Stimulated activated CD8-positive, alpha-beta memory T cell treated with anti-CD3 and anti-CD28 coated beads, Interleukin-2, amount 100 ng/mL, for 48 hours (primary cell): ENCODE measurements at places on chromosomes 2 and 18.
A peak's percentile ranks its signal among the peaks of the same experiment; 100 is the strongest.

GRCh38 chr18:37654731-37655369 is 89.3 kb upstream of the CELF4 start:
- no peak for DNase-seq

DNA sequence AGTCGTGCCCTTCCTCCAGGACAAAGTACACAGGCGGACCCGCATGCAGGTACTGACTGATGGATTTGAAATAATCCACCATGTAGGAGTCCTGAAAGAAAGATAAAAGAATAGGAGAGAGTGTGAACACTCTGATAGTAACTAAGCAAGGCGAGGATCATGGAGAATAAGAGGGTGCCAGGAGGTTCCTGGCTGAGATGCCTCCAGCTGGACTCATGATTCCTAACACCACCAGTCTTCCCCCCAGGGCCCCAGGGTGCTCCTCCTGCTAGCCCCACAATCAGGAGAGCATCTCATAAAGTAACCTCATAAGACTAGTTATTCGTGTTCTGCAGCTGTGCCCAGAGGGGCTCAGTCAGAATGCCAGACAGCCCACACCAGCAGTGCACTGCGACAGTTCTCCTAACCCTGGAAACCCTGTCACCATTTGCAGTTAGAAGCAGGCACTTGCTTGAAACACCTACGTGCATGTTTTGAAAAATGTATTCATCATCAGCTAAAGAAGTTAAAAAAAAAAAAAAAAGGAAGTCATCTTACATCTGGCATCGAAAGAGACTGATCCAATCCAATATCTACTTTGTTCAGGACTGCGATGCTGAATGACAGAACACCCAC is 36.7 kb downstream of the RMC1 start:
- no peak for DNase-seq

- DNase-seq: no peak
Observed at GRCh38 chr18:72871091-72871490, 3.3 kb upstream of the NETO1 start.

- no peak for DNase-seq
Observed at GRCh38 chr2:72674982-72675915, 150.6 kb downstream of the EXOC6B start.

DNA sequence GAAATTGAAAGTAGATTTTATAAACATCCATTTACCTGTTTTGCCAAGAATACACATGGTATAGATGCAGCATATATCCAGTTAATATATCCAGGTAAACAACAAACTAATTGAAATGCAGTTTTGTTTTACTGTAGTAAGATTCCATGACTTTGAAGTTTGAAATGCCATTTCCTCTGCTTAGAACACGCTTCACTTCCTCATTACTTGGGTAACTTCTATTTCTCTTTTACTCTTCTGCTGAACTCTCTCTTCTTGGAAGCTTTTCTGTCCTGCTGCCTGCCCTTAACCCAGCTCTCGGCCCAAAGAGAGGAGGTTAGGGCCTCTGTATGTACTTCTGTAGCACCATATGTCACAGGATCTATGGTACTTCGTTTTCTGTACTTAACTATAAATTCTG is 14.1 kb upstream of the IL1RL2 start:
- no peak for DNase-seq

DNA sequence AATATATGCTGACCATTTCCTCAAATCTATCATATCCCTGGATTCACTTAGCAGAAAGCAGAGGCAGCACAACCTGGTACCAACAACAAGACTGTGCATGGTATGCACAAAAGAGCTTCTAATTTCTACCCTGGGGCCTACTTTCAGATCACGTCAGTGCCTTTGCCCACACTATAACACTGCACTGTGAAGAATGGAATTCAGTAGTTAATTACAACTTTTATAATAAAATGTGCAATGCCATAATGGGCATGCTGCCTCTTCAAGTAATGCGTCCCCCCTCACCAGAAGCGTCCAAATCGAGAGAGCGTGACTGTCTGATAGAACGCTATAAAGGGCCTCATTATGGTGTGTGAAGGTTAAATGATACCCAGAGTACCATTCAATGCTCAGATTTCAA is 328.1 kb upstream of the PKDCC start:
- no peak for DNase-seq

- DNase-seq: no peak
Observed at GRCh38 chr2:120395221-120396012, 49.5 kb downstream of the INHBB start.

DNA sequence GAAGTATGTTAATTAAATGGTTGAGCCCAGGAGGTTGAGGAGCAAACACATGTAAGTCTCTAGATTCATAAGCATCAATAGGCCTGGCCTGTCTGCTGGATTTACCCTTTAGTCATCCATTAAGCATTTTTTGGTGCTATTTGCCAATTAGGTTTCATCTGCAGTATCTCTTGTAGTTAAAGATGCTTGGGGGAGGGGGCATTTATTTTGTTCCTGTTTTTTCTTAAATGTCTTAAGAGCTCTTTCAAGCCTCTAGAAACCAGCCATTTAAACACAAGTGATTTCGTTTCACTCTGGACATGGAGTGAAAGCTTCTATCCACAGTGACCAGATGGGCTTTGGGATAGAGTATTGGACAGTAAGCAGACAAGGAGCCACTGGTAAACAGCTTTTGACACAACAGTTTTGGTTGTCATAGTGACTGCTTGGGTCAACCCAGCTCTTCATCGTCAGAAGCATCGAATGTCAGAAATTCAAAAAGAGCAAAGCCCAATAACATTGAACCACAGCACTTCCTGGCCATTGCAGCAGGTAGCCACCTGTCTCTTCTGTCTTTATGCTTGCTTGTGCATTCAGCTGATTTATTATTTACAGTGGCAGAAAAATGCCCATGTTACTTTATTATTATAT is 4.9 kb downstream of the QPCT start:
- no peak for DNase-seq

- DNase-seq: no peak
Observed at GRCh38 chr18:54968807-54969206, 9.5 kb upstream of the CCDC68 start.

- no peak for DNase-seq
Observed at GRCh38 chr2:177315364-177315763, 50.8 kb upstream of the NFE2L2 start.

GRCh38 chr18:3874125-3874524 is 424.2 kb downstream of the TGIF1 start:
- DNase-seq: no peak

DNA sequence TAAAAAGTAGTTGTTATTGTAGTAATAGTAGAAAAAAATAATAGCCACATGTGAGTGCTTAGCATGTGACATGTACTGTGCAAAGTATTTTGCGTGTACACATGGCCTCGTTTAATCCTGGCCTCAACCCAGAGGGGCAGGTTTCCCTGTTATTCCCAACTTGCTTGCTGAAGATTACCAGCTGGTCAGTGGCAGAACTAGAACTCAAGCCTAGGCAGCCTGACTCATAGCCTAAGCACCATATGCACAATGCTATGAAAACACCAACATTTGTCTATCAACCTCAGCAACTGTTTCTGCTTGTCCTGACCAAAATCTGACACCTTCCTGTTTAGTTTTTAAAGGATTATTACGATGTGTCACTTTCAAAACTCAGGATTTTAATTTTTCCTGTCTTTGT is 234.9 kb upstream of the SMAD7 start:
- DNase-seq: no peak

- no peak for DNase-seq
Observed at GRCh38 chr2:176642074-176642473, 372.8 kb downstream of the MTX2 start.

DNA sequence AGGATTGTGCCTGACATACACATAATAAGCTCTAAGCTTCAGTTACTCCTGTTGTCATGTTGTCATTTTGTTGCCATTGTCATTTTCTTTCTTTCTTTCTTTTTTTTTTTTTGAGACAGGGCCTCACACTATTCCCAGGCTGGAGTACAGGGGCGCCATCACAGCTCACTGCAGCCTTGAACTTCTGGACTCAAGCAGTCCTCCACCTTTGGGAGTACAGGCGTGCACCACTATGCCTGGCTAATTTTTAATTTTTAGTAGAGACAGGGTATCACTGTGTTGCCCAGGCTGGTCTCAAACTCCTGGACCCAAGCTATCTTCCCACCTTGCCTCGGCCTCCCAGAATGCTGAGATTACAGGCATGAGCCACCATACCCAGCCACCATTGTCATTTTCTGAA is 30.9 kb upstream of the SCLY start:
- DNase-seq: no peak

GRCh38 chr2:72182547-72182946 is 34.9 kb upstream of the CYP26B1 start:
- no peak for DNase-seq

- no peak for DNase-seq
Observed at GRCh38 chr18:45670281-45670962, 53.6 kb upstream of the SLC14A1 start.

- no peak for DNase-seq
Observed at GRCh38 chr2:118979152-118979861, 37.3 kb downstream of the MARCO start.

DNA sequence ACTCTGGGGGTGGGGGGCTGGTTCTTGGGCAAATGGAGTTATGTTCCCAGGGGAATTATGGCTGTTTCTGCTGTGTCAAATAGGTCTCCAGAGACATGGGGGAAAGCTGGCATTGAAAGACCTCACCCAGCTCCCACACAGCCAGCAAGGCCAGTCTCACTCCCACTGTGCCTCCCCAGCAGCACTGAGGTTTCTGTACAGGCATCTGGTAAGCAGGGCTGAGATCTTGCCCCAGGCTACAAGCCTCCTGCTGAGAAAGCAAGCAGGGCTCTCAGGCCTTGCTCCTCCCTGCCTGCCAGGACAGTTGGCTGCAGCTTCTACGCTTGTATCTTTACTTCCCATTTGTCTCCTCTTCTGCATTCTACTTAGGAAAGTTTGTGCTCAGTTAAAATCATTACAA is 50.5 kb upstream of the FHOD3 start:
- DNase-seq: no peak

DNA sequence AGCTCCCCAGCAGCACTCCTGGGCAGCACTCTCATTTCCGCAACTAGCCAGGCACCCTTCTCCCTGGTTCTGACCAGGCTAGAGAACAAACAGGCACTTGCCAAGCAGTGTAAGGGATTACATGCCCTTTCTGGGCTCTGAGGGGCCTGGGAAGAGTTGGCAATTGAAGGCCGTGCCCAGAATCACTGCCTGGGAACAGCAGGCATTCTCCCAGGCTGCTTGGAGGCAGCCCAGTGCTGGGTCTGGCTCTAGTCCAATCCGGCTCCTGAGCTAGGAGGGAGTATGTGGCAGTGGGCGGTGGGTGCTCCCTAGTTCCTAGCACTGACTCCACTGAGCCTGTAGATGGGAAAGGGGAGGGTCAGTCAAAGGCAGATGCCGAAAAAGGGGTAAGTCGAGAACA is 34.1 kb upstream of the SP3 start:
- DNase-seq: no peak

GRCh38 chr2:10759151-10759714 is 37.8 kb downstream of the ATP6V1C2 start:
- no peak for DNase-seq

DNA sequence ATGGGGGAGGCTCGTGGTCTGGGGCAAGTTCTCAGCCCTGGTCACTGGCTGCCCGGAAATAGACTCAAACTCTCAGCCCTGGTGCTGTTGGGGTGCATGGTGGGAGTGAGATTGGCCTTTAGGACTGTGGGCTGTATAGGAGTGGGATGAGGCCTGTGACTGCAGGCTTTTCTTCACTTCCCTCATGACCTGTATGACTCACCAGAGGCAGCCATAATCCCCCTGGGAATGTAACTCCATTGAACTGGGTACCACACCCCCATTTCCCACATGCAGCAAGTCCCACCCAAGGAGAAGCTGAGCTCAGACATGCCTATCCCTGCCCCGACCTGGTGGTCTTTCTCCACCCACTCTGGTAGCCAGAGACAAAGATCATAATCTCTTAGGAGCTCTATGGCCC is 177.7 kb upstream of the OSR1 start:
- no peak for DNase-seq

GRCh38 chr2:141560723-141561122 is 570.1 kb downstream of the LRP1B start:
- DNase-seq: no peak

DNA sequence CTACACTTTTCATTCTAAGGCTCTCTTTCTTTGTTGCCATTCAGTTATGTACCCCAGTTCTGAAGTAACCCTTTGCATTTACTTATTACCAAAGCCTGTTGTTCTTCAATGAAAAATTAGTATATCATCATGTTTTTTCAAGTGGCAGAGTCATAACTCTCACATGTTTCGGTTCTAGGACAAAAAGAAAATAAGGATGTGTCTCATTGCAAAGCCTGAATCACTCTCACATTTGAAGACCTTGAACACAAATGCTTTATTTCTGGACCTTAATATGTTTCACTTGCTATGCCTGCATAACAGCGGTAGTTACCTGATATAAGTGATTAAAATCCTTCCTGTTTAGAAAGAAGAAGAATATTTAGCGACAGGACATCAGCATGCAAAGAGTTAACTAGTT is 49.1 kb downstream of the ZEB2 start:
- DNase-seq: no peak

DNA sequence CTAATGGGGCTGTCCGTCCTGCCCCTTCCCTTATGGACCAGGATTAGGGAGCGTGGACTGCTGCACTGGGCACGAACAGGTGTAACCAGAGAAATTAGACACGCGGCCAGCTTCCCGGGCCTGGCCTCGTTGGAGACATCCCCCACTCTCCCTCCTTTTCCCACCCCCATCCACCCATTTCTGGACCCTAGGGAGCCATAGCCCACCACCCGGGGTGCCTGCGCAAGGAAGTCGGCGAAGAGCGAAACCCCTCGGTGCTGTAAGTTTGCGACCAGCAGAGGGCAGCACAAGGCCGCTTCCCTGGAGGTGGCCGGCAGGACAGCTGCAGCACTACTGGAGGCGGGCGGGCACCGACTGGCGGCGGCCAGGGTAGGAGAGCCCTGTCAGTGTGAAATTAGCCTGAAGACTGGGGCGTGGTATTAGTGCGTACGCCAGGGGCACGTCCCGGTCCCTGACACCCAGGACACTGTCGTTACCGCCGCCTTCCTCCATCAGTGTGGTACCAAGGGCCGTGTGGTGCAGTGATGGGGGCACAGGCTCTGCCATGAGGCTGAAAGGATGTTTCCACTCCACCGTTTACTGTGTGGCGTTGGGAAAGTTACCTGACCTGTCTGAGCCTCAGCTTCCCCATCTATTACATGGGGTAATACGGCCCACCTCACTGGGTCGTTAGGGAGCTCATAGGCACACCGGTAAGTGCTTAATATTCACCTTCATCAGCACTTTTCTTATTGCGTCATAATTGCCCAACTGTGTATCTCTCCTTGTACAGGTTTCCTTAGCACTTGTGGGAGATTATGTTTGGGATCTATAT is 36.0 kb upstream of the CD207 start:
- DNase-seq: peak; percentile 77

GRCh38 chr2:68172521-68172920 is 14.8 kb downstream of the PNO1 start:
- DNase-seq: no peak

GRCh38 chr2:2229626-2230432 is 101.2 kb downstream of the MYT1L start:
- DNase-seq: no peak

- no peak for DNase-seq
Observed at GRCh38 chr2:100859902-100860301, 40.0 kb downstream of the NPAS2 start.

- DNase-seq: no peak
Observed at GRCh38 chr2:240245706-240246105, 105.2 kb upstream of the OTOS start.
